ENCODE measurements at places on chromosomes 5 and 9.
A peak's percentile ranks its signal among the peaks of the same experiment; 100 is the strongest.

GRCh38 chr9:6214434-6214833 is 1.2 kb upstream of the IL33 start:
- DNase-seq = no peak

GRCh38 chr5:80973027-80973426 is 12.9 kb downstream of the RASGRF2 start:
- DNase-seq = peak; percentile 30

DNA sequence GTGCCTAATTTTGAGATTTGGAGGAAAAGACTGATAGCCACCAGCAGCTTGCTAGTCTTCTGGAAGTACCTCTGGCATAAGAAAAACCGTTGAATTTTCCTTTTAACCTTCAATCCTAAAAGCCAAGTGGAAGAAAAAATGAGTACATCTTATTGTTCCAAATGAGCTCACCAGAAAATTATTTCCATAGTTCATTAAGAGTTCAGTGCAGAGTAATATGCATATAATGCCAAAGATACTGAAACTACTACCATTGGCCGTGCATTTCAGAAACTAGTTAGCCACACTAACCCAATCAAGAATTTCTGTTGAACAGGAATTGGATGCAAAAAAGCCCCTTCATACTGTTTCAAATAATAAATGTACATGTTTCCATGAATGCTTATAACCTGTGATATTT is 607.9 kb downstream of the KCTD16 start:
- no peak for DNase-seq

DNA sequence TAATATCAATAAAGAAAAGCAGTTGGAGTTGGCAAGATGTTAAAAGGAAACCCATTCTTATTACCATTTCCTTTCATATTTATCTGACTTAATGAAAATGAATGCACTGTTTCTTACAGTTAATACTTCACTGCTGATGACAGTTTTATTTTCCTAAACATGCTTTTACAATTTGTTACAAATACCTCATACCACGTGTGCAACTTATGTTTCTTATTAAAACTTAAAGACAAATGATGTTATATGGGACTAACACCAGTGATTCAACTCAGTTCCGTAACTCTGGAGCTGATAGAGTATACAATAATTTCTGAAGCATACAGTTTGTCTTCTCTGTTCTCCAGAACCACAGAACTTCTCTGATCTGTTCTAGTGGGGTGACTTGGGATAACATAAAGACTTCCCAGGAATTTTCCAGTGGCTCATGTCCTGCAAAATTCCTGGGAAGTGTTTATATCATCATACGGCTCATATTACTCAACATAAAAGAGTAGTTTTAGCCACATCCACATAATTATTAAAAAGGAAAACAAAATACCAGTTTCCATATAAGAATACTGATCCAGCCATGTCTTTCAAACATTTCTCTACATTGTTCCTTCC is 1259.0 kb upstream of the C9orf72 start:
- no peak for DNase-seq

DNA sequence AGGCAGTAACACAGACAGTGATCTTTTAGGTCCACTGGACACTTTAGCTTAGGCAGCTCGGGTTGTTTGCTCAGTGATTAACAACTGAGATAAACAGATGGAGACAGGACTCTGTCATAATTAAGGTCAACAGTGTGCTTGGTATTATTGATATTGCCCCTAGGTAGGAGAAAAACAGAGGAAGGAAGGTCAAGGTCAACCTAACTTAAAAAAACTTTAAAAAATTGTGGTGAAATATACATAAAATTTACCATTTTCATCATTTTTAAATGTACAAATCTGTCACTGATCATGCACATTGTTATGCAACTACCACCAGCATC is 2.1 kb upstream of the HSPA4 start:
- DNase-seq = no peak

- DNase-seq = no peak
These were observed 195.4 kb upstream of the TRIM32 start for GRCh38 chr9:116491659-116492058.

- DNase-seq = no peak
These were observed 339.0 kb downstream of the PDE4D start for GRCh38 chr5:59554501-59554900.

GRCh38 chr5:147939431-147940114 is 33.2 kb upstream of the C5orf46 start:
- DNase-seq = no peak

DNA sequence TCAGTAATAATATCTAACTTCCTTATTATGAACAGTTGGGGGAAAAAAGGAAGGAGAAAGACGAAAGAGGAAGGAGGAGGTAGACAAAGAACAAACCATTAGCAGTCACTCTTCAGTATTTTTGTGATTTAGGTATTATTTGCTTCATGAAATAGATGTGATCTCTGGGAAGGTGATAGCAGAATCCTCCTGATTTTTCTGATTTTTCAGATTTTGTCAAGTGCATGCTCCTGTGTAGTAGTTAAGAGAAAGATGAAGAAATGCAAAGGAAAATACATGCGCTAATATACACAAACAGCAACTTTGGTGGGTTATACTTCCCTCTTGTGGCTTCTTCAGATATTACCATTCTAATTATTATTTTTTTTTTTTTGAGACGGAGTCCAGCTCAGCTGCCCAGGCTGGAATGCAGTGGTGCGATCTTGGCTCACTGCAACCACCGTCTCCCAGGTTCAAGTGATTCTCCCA is 31.6 kb downstream of the LMNB1 start:
- DNase-seq = no peak

DNA sequence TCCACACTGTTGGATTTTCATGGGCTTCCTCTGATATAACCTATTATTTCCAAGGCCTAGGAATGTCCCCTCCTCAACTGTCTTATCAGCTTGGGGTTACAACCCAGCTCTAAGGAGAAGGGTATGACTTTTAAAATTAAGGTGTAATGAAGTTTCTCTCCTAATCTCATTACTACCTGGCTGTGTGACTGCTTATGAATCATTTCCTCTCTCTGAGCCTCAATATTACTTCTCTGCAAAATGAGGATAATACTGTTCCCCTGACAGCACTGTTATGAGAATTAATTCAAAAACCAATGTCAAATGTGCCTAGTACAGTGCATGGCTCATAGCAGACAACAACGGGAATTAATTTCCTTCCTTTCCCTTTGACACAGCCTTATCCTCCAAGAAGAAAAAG is 118.9 kb downstream of the NR6A1 start:
- DNase-seq = no peak

All from CD4-positive, alpha-beta T cell treated with Interleukin-6 at 100 ng/mL for 8 hours (primary cell).